PC-3 (cell line): ENCODE measurements at places on chromosomes 7 and 10. TPM values are rescaled to one million over a fixed set of nuclear protein-coding genes. Genes with fewer than 3 reads are reported as not detected.

- DNase-seq, result no peak
Measured at GRCh38 chr7:34011696-34012095, 106.4 kb downstream of the BMPER start.

DNA sequence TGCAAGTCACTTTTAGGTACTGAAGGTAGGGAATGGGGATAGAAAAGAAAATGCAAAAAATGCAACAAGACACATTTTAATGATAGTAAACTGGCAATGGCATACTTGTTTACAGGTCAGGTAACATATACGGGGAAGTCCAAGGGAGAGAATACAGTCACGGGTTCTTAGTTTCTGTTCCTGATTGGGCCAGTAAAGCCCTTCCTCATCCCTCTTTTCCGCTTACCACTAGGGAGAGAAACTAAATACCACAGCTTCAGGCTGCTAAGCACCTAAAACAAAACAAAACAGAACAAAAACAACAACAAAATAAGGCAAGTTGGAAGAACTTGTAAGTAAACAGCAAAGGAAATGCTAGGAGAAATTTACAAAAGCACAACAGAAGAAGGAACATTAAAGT, 65.2 kb upstream of the OGDHL start:
- DNase-seq, result no peak

DNA sequence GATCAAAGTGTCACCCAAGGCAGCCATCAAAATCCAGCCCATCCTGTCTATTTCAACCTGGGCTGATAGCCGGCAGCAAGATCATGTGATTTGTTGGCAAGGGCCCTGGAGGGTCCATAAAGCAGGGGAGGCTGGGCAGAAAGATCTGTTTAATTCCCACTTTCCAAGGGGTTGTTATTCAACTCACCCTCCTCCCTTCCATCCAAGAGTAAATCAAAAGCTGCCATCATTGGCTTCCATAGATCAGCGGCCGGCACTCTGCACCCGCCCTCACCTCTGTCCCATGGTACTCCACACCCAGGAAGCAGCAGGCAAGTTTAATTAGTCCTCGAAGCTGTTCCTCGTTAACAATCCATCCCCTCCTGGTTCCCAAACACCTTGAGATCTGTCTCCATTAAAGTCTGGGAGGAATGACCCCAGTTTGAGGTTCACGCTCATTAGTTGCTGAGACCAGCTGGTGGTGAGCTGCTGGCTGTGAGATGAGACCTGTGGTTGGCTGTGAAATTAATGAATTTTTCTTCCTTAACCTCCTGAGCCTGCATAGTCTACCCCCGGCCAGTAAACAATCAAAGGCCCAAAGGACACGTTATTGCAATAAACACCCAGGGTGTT, 120.6 kb upstream of the CHST15 start:
- no peak for DNase-seq

DNA sequence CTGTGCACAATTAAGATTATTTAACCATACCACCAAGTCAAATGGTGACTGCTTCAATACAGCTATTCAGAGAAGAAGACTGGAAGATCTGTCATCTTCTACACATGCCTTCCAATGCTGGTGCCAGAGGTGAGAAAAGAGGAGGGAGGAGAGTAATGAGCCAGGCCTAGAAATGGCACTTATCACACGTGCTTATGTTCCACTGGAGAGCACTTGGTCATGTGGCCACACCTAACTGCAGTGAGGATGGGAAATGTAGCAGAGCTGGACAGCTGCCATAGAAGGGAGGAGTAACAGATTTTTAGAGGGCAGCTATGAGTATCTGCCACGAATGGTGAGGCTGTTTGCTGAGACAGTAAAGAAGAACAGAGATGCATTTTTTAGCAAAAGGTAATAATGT, 77.1 kb downstream of the MPLKIP start:
- DNase-seq, result no peak

GRCh38 chr10:60963441-60964256, 19.7 kb upstream of the RHOBTB1 start:
- DNase-seq, result peak; percentile 84

GRCh38 chr10:52875336-52875735, 102.8 kb upstream of the MBL2 start:
- no peak for DNase-seq

Gene CC2D2B
- total RNA-seq, result not detected in 2 replicates

Gene CRPPA
- 0.75 and 1.2 TPM in 2 replicates for total RNA-seq

DNA sequence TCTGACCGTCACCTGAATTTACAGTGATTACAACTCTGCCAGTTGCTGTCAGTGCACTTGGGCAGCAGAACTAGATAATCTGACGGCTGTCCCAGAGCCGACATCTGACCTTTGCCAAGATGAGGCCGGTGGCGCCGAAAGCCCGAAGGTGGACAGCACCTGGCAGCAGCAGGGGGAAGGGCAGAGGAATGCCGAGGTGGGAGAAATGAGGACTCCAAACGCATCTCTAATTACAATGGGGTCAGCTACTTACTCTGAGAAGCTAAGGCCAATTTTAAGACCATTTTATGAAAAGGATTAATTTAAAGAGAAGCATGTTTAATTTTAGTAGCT, 33.8 kb downstream of the TRIM8 start:
- DNase-seq, result no peak

- no peak for DNase-seq
Measured at GRCh38 chr7:8094164-8095140, 125.9 kb downstream of the GLCCI1 start.

Gene GHRHR
- total RNA-seq, result not detected in 2 replicates
